ENCODE measurements at places on chromosomes 16 and 17. TPM values are rescaled to one million over a fixed set of nuclear protein-coding genes. Genes with fewer than 3 reads are reported as not detected.

Gene STAC2
- 1.8 TPM for total RNA-seq

Gene MEOX1
- total RNA-seq = not detected

Gene HSD17B2
- total RNA-seq = not detected

Gene KRT9
- not detected for total RNA-seq

GRCh38 chr16:85518398-85519049 lies 94.6 kb upstream of the GSE1 start:
- peaks cover 8% of the 10 kb centered on the region for H3K27me3 ChIP-seq
- peaks cover 21% of the 10 kb centered on the region for H3K4me1 ChIP-seq
- H3K27ac ChIP-seq = no peak overlapping the region
- DNase-seq = no peak
- H3K36me3 ChIP-seq = peaks cover 9% of the 10 kb centered on the region

- no peak overlapping the region for H3K4me3 ChIP-seq
- no peak overlapping the region for H3K27ac ChIP-seq
- no peaks in the 10 kb centered on the region for H3K4me1 ChIP-seq
Measured at GRCh38 chr16:20610892-20611349, 34.8 kb upstream of the ACSM2B start.

GRCh38 chr17:77830816-77831473 lies 127.6 kb upstream of the TNRC6C start:
- peaks cover 5% of the 10 kb centered on the region for H3K36me3 ChIP-seq
- no peak overlapping the region for H3K27ac ChIP-seq
- no peak for DNase-seq

GRCh38 chr17:76195281-76196096 lies 44.8 kb downstream of the RNF157 start:
- H3K4me1 ChIP-seq = peaks cover 5% of the 10 kb centered on the region
- no peaks in the 10 kb centered on the region for H3K36me3 ChIP-seq
- peaks cover 2% of the 10 kb centered on the region for H3K27me3 ChIP-seq
- no peak for DNase-seq

- no peak for DNase-seq
- no peaks in the 10 kb centered on the region for H3K36me3 ChIP-seq
- H3K27me3 ChIP-seq = peaks cover 2% of the 10 kb centered on the region
- H3K4me1 ChIP-seq = no peaks in the 10 kb centered on the region
- H3K27ac ChIP-seq = no peak overlapping the region
Measured at GRCh38 chr16:15795615-15796014, 61.2 kb downstream of the MYH11 start.

DNA sequence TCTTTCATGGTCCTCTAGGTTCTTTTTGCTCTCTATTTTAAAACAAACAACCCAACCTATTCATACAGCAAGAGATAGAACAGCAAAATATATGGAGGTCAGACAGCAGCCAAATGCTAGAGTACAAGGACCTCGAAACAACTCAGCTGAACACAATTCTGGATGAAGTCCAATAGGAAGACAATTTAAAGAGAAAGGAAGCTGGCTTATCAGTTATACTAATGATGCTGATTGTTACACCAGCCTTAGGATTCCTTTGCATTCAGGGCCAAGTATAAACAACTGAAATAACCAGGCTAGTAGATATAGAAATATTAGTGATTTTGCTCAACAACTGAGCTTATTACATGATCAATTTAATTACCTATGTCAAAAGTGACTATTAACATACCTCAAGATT lies 2.5 kb downstream of the SSH2 start:
- H3K4me1 ChIP-seq = peaks cover 12% of the 10 kb centered on the region
- H3K27ac ChIP-seq = no peak overlapping the region
- H3K27me3 ChIP-seq = peaks cover 8% of the 10 kb centered on the region
- no peak for DNase-seq
- H3K36me3 ChIP-seq = no peaks in the 10 kb centered on the region
- peak overlapping the region; percentile 69 for H3K4me3 ChIP-seq

DNA sequence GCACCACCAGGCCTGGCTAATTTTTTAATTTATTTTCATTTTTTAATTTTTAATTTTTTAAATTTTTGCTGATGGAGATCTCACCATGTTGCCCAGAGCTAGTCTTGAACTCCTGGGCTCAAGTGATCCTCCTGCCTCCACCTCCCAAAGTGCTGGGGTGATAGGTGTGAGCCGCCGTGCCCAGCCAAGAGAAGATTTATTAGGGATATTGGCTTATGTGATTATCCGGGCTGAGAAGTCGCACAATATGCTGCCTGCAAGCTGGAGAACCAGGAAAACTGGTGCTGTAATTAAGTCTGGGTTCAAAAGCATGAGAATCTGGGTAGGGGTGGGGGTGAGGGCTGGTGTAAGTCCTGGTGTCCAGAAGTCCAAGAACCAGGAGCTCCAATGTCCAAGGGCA lies 2.5 kb upstream of the C16orf90 start:
- H3K27ac ChIP-seq = no peak overlapping the region
- DNase-seq = no peak
- H3K4me1 ChIP-seq = peaks cover 6% of the 10 kb centered on the region
- H3K4me3 ChIP-seq = no peak overlapping the region
- H3K36me3 ChIP-seq = no peaks in the 10 kb centered on the region

DNA sequence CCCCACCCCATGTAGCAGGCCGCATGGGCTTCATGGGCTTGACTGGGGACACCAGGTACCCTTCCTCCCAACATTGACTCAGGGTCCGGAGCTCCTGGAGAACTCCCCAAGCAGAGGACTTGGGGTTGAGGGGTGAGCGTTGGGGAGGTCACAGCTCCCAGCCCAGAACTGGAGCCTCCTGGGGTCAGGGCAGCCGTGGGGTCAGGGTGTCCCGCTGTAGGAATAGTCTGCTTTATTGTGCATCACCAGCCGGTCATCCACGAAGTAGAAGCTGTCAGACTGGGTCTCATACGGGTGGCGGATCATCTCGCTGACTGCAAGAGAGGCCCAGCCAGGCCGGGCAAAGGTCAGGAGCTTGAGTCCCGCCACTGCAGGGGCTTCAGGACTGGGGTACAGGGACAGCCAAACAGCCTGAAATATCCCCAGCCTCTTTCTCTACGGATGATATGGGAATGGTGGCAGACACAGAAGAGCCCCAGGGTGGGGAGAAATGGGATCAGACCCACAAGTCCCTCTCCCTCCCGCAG lies 5.3 kb downstream of the UNC119 start:
- H3K36me3 ChIP-seq = no peaks in the 10 kb centered on the region
- H3K27ac ChIP-seq = no peak overlapping the region
- peaks cover 13% of the 10 kb centered on the region for H3K4me1 ChIP-seq
- H3K27me3 ChIP-seq = peaks cover 11% of the 10 kb centered on the region

Measured in glutamatergic neuron (in vitro differentiated cells).